ENCODE measurements at places on chromosomes 3 and 15.

- DNase-seq: no peak
- H3K36me3 ChIP-seq: no peaks in the 10 kb centered on the region
- H3K4me3 ChIP-seq: no peak overlapping the region
- H3K27ac ChIP-seq: no peak overlapping the region
- no peaks in the 10 kb centered on the region for H3K27me3 ChIP-seq
- H3K4me1 ChIP-seq: peaks cover 10% of the 10 kb centered on the region
Observed at GRCh38 chr15:47614360-47615011, 102.8 kb upstream of the SEMA6D start.

DNA sequence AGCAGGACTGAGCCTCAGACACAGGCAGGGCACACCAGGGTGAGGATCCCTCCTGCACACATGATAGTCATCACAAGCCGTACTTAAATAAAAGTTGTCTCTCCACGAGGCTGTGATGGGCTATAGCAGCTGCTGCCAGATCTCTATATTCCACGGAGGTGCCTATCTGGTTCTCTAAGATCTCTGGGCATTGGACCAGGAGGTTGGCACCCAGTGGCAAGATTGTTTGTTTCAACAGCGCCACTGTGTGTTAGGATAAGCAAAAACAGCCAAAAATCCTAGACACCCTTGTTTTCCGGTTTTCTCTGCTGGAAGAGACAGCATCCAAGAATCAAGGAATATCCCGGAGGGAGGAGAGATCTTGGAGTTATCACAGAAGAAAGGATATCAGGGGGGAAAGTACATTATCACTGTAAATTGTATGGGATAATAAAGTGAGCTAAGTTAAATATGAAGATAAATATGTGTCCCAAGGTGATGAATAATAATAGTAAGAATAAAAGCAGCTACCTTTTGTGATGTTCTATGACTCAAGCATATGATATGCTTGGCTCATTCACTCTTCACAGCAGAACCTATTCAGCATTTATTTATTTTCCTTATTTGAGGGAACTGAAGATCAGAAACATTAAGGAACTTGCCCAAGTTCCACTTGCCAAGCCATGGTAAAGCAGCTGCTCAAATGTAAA is 90.6 kb upstream of the AKAP13 start:
- H3K36me3 ChIP-seq: no peaks in the 10 kb centered on the region
- no peaks in the 10 kb centered on the region for H3K27me3 ChIP-seq
- DNase-seq: peak; percentile 31
- H3K4me3 ChIP-seq: no peak overlapping the region

DNA sequence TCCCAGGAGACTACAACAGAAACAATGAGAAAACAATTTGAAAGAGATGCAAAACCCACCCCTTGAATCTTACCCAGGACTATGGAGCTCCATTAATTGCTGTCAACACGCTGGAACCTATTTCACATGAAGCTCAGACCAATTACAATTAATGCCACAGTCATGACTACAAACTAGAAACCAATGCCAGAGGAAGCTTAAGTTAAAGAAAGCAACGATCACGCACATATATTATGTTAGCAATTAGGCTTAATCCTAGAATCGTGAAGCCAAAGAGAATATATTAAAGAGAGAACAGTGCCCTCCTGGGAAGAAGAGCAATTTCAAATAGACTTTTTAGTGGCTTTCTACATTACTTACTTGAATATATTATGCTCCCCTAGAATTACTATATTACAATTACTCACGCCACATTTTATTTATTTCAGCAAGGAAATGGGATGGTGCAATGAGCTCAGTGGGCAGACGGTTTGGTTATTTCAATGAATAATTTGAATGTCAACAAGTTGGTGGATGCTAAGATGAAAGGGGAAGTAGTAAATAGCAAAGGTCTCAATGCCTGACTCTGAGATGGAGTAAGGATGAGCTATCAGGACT is 125.5 kb downstream of the GREM1 start:
- DNase-seq: no peak
- H3K27me3 ChIP-seq: peaks cover 2% of the 10 kb centered on the region
- no peaks in the 10 kb centered on the region for H3K36me3 ChIP-seq
- H3K4me3 ChIP-seq: no peak overlapping the region
- no peak overlapping the region for H3K27ac ChIP-seq

DNA sequence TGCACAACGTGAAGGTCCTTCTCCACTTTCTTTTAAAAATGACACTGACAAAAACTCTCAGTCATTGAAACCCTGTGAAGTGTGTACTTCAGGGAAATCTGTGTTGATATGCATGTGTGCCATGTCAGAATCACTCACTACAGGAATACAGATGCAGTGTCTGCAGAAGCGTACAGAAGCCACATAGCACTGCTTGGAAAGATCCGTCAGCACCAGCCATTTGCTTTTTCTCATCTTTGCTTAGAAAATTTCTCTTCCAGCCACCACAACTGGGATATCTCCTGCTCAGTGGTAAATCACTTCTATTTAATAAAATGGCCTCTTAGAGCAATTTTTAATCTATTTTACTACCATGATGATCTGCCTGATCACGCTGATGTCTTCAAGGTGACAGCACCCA is 91.3 kb upstream of the ARHGEF26 start:
- peaks cover 4% of the 10 kb centered on the region for H3K4me1 ChIP-seq
- no peaks in the 10 kb centered on the region for H3K36me3 ChIP-seq
- no peaks in the 10 kb centered on the region for H3K27me3 ChIP-seq
- no peak overlapping the region for H3K27ac ChIP-seq

DNA sequence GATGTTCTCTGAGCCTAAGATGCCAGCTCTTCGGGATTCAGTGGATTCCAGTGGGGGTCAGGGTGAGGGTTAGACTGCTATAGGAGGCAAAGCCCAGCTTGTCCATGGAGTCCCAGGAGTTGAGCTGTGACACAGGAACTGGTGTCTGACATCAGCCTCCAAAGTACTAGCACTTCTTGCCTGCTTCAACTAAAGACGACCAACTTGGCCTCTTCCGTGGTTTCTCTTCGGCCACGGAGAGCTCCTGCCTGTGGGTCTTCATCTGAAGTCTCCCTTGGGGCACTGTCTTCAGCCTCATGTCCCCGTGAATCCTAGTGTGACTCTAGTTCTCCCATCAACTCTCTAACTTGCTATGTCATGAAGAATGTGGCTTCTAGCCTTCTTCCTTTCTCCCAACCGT is 12.8 kb upstream of the ACAN start:
- no peaks in the 10 kb centered on the region for H3K4me1 ChIP-seq
- H3K4me3 ChIP-seq: no peak overlapping the region
- H3K27me3 ChIP-seq: peaks cover 5% of the 10 kb centered on the region
- DNase-seq: no peak
- H3K27ac ChIP-seq: no peak overlapping the region

Data from endothelial cell (in vitro differentiated cells).